H4 (cell line): ENCODE measurements at places on chromosomes 2 and 18. TPM values are rescaled to one million over a fixed set of nuclear protein-coding genes. Genes with fewer than 3 reads are reported as not detected.

DNA sequence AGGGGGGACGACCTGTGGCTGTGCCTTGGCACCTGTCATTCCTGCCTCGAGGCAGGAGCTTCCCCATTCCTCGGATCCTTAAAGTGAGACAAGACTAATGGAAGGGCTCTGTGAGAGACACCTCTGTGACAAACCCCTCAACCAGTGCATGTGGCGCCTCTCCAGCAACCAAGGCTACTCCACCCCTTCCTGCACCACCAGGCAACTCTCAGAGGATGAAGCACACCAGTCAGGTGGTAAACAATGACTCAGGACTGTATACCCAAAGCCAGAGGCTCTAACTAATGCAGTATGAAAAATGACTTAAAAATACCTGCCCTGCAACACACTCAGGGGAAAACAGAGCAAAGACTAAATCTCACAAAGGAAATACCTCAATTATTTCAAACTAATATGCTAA, 136.9 kb downstream of the UXS1 start:
- DNase-seq, result peak; percentile 37

GRCh38 chr2:113784823-113785744, 28.6 kb upstream of the SLC35F5 start:
- no peak for DNase-seq

DNA sequence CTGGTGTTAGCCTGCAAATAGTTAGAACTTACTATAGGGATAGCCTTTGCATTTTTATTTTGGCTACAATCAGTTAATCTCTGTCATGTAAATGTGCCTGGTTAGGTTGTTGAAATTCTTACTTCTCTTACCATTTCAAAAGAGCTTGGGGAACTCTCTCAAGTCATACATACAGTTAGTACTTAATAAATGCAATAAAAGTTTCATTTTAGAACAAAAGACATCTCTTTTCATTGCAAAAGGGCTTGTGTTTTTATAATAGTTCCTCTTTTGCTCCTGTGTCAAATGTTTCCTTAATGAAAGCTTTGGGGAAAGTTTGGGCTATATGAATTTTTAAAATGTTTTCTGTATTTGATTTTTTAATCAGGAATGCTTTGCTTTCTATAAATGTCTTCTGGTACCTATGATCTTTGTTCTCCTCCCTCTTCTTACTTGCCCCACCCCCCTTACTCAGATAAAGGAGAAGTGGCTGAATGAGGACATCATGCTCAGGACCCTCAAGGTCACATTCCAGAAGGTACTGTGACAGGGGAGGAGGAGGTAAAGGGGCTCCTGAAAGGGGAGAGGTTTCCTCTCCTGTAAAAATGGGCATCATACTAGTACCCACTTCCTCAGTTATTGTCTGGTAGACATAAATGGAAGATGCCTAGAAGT, 13.6 kb downstream of the PTPN18 start:
- DNase-seq, result no peak

GRCh38 chr2:126645211-126645618, 10.7 kb upstream of the GYPC start:
- no peak for DNase-seq

DNA sequence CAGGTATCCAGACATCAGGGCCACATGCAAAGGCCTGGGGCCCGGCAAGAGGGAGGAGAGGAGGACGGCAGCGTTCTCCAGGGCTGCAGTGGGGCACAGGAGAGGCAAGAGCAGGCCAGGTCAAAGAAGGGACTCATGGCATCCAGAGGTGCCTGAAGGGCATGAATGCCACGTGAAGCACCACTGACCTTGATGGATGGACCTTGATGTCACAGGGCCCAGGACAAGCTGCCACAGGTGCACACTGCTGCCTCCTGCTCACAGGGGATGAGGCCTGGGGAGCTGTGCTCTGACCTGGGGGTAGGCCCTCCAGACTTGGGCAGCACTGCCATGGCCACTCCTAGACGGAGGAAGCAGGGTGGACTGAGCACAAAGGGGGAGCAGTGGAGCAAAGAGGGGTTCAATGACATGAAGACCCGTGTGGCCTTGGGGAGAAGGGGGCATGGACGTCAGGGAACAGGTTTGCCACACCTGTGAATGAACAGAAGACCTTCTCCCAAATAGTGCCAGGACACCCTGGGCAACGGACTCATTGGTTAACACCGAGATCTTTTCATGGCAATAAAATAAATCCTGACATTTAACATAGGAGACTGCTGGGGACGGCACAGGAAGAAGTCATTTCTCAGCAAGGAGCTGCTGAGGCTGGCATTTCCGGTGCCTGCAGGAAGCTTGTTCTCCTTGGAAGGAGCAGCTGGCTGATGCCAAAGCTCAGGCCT, 65.6 kb downstream of the EMX1 start:
- no peak for DNase-seq

- no peak for DNase-seq
Measured at GRCh38 chr2:48717846-48718245, 37.7 kb downstream of the LHCGR start.

- DNase-seq, result no peak
Measured at GRCh38 chr2:30371772-30372373, 75.2 kb upstream of the LCLAT1 start.

DNA sequence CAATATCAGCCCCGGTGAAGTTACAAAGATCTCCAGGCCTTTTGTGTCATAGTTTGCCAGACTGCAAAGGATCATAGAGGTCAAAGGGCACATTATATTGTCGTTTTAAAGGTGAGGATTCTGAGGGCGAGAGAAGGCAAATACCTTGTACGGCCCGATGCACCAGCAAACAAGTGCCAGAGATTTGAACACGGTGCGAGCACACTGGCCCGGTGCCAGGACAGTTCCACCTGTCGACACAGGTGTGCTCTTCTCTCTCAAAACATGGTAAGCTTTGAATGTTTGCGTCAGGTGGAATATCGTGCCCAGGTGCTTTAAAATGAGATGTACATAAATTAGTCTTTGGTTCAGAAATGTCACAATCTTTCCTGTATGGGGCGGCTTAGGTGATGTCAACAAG, 776.1 kb upstream of the ID2 start:
- DNase-seq, result no peak

DNA sequence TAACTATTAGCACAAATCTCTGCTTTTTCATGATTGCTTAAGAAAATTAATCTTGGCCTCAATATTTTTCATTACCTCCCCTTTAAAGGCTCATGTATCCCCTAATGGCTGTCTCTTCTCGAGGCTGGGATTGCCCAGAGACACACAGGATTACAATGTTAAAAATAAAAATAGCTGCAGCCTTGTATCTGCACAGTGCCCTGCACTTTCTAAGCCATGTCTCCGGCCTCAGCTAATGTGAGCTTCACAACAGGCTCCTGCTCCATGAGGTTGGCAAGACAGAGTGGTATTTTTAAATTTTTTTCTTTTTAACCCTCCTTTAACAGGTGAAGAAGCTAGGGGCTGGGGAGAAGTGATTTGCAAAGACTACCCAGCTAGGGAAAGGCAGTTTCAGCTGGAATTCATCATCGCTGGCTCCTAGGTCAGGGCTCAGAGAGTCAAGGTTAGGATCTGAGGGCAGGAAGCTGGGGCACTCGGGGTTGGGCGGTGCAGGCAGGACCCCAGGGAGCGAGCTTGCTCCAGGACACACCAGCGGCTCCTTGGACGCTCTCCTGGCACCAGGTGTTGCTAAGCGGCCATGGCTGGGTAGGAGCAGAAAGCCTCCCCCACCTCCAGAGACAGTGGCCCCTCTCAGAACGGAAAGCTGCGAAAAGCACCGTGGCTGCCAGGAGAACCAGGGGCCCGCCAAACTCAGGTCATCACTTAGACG, 135.6 kb downstream of the SMAD2 start:
- DNase-seq, result no peak

DNA sequence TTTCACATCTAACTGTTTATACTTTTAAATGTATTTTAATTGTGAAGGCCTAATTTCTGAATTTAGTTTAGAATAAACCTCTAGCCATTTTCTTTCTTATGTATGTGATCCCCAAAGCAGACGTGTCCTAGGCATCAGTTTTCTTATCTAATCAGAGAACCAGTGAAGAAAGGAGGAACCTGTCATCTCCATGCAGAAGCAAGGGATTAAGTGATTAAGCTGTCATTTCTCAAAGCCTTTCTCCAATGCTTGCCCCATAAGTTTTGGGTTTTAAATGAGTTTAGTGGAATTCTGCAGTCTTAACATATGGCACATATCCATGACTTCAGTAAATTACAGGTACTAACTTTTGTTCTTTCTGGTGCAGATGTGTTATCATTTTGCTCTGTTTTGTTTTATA, 190.4 kb downstream of the PLCL1 start:
- DNase-seq, result no peak

DNA sequence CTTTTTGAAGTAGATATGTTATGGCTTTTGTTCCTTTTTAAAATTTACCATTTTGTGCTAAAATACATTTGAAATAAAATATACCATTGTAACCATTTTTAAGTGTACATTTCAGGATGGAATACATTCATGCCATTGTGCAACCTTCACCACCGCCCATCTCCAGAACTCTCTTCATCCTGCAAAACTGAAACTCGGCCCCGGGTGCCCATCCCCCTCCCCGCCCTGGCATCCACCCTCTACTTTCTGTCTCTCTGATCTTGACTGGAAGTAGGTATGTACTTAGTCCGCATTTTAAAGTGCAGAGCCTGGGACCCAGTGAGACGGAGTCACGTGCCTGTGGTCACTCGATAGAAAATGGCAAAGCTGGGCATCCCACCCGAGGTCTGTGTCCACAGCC, 45.6 kb downstream of the DIPK1C start:
- no peak for DNase-seq

DNA sequence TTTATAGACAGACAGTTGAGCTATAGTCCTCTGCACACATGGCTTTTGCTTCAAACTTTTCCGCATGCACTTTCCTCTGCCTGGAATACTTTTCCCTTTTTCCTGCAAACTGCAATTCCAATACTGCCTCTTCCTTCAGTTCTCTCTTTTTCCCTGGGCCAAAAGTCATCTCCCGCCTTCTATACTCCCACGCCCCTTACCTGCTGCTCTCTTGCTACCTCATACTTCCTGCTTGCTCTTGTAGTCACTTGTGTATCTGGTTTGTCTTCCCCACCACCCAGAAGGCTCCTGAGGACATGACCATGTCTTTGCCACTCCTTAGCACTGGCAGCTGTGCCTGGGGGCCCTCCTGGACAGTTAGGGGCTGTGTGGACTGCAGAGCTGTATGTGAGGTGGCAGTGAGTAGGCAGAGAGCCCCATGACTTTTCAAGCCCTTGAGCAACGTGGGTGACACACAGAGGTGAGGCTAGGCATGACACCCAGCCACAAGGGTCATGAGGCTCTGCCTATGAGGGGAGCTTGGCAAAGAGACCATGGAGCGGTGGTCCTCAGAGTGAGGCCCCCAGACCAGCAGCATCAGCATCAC, 23.2 kb downstream of the SPEG start:
- no peak for DNase-seq

EFEMP1 gene
- total RNA-seq, result 0.51 and 2.0 TPM in 2 replicates

LYPD6 gene
- 8.6 and 9.8 TPM in 2 replicates for total RNA-seq

DNER gene
- 7.1 and 8.7 TPM in 2 replicates for total RNA-seq

VPS54 gene
- total RNA-seq, result 14.1 and 14.6 TPM in 2 replicates

APOB gene
- total RNA-seq, result not detected in 2 replicates

ZEB2 gene
- total RNA-seq, result 14.4 and 17.0 TPM in 2 replicates
